ENCODE measurements at places on chromosomes 4 and X.
A peak's percentile ranks its signal among the peaks of the same experiment; 100 is the strongest.

DNA sequence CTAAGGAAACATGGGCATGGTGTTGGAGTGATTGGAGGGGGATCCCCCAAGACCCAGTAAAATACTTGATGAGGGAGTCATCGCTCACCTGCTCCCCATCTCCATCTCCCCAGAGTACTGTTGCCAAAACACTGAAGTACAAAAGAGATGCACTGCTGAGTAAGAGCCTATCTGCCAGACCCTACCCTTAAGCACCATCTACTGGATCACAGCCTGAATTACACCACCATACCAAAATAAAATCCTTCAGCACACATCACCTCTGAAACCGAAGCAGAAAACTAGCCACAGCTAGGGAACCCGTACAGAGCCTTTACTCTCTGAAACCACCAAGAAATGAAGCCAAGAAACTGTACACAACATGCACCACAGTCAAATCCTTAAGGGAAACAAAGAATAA is 466.3 kb upstream of the ACTRT1 start:
- peak; percentile 51 for DNase-seq

GRCh38 chrX:107823456-107823855 is 2.2 kb upstream of the MID2 start:
- no peak for DNase-seq

- DNase-seq: no peak
These were observed 60.2 kb downstream of the SLIT2 start for GRCh38 chr4:20311856-20312255.

GRCh38 chrX:102765217-102765616 is 44.7 kb downstream of the GPRASP3 start:
- DNase-seq: no peak

- DNase-seq: no peak
These were observed 2.8 kb downstream of the TMEM271 start for GRCh38 chr4:573122-573892.

DNA sequence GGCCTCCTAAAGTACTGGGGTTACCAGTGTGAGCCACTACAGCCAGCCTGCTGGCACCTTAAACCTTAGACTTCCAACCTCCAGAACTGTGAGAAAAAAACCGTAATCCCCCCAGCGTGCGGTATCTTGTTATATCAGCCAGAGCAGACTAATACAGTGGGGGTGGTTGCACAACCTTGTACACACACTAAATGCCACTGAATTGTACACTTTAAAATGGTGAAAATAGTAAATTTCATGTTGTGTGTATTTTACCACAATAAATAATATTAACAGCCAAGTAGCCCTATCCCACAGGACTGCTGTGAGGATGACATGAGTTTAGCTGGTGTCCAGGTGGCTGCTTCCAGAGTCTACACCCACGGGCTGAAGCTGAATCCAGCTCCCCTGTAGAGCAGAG is 38.8 kb downstream of the ZBTB49 start:
- no peak for DNase-seq

- no peak for DNase-seq
These were observed 31.1 kb upstream of the SH3D19 start for GRCh38 chr4:151356510-151356909.

DNA sequence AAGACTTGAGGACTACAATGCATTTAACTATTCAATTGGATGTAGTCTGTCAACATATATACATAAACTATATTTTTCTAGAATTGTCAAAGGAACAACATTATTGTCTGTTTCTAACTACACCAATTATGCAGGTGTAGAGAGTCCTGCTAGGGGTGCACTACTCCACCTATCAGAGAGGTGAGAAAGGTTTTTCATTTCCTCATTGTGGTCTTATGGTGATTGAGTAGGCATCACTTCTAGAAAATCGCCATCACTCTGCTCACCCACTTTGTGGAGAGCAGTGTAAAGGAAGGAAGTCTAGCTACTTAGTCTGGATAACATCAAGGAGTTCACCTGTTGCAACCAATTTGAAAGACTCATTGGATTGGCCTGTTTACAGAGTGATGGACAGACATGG is 4.4 kb upstream of the ADH1C start:
- no peak for DNase-seq

DNA sequence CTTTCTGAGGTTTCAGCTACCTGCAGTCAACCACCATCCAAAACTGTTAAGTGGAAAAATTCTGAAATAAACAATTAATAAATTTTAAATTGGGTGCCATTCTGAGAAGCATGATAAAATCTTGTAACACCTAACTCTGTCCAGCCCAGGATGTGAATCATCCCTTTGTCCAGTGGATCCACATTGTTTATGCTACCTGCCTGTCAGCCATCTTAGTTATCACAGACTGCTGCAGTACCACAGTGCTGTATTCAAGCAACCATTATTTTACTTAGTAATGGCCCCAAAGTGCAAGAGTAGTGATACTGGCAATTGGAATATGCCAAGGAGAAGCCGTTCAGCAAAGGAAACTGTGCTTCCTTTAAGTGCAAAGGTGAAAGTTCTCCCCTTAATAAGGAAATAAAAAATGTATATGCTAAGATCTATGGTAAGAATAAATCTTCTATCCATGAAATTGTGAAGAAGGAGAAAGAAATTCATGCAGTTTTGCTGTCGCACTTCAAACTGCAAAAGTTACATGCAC is 20.6 kb downstream of the CAMK2D start:
- DNase-seq: no peak

DNA sequence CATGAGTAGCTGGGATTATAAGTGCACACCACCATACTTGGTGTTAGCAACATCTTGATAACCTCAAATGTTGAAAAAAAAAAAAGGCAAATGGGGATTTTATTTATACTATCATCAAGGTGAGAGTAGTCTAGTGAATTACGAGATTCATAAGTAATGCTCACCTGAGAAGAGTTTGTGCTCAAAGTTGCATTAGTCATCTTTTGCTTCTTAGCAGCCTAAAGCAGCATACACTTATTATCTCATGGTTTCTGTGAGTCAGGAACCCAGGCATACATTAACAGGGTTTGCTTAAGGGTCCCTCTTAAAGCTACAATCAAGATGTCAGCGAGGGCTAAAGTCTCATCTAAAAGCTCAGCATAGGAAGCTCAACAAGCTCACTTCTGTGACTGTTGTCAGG is 8.2 kb upstream of the EXOSC9 start:
- DNase-seq: no peak

DNA sequence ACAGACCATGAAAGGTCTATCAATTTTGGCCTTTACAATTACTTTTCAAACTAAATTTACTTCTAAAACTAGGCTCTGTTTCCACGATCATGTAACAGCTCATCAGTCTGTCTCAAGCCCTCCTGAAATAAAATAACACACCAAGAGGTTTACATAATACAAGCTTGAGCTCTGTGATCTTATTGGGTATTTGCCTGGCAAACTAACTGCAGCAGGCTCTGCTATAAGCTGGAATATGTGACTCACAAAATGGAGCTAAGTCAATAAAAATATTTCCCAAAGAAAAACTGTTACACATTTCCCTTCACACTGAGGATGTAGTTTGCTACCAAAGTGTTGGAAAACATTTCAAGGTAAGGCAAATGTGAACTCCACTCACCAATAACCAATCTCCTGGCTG is 94.7 kb upstream of the GPM6B start:
- DNase-seq: no peak

DNA sequence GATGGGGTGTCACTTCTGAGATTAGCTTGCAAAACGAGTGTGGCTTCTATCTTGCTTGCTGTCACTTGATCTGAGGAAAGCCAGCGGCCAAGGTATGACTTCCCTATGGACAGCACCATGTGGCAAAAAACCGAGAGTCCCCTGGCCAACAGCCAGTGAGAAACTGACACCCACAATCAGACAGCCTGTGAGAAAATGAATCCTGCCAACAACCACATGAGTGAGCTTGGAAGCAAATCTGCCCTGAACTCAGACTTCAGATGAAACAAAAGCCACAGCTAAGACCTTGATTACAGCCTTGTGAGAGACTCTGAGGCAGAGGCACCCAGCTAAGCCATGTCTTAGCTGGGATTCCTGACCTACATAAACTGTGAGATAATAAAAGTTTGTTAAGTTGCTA is 45.5 kb downstream of the PPP1R2C start:
- no peak for DNase-seq

GRCh38 chr4:70948665-70949260 is 44.7 kb upstream of the DCK start:
- no peak for DNase-seq

DNA sequence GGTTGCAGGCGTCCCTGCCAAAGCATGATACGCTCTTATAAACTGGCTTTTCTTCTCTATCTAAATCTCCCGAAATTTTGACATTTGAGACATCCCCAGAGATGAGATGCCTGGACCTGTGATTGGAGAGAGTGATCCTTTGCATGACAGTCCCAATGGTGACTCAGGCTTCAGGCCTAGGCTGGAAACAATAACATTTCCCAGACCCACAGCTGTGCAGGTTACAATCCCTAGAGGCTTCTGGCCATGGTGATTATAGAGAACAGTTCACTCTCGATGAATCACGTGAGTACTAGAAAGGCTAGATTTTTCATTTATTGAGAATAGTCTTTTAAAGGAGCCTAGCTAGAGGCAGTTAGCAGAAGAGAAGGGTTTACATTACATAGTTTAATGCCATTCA is 75.9 kb downstream of the SPATA18 start:
- DNase-seq: no peak

- DNase-seq: no peak
These were observed 50.5 kb downstream of the RHOH start for GRCh38 chr4:40247350-40247749.

- DNase-seq: no peak
These were observed 46.9 kb downstream of the HSPA4L start for GRCh38 chr4:127829014-127829413.

GRCh38 chr4:181670506-181670905 is 572.7 kb upstream of the TENM3 start:
- DNase-seq: no peak

- peak; percentile 14 for DNase-seq
These were observed 715.6 kb upstream of the AADAT start for GRCh38 chr4:170805352-170805751.

DNA sequence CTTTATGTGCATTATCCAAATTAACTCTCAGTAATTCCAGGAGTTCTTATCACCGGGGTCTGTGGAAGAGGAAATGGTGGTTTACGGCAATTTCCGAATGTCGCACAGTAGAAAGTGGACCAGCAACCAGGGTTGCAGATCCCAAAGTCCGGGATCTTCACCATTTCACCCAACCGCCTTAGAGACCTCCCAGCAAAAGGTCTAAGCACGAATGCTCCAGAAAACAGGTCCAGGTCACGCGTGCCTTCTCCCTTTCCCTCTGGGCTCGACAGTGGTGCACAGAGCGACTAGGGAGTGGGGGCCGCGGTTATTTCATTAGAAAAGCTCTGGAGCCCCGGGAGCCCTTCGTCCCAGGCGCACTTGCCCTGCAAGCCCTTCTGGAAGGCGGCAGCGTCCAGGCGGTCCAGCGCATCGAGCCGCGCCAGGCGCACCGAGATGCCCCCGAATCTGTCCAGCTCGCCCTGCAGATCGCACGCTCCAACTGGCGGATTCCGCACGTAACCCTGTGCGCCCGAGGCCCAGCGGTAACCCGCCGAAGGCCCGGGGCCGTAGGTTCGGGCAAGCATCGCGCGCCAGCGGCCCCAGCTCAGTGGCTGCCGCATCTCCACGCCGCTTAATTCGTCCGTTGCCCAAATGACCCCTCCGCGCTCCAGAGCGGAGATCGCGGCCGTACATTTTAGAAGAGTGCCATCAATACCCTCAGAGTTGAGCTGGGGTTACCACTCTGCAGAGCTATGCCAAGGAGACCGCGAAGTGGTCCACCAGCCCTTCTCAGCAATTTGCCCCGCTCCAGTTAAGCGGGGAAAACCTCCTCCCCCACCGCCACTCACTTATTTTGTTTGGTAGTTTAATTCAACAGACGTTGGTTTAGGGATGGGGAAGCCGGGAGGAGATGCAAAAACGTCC is at the start of gene NUDT6:
TSS of gene NUDT6 (minus strand) at position 627 of the 906 bp plus-strand sequence. CDS start at position 602, 25 bp downstream.
- peak; percentile 86 for DNase-seq

All from GM23338 (cell line).